ENCODE measurements at places on chromosomes 5 and 9. TPM values are rescaled to one million over a fixed set of nuclear protein-coding genes. Genes with fewer than 3 reads are reported as not detected.

The TMEM215 gene
- 0.12 TPM for total RNA-seq

The DMGDH gene
- total RNA-seq, result 4.7 TPM

The SPAAR gene
- 1.8 TPM for total RNA-seq

The UHRF2 gene
- total RNA-seq, result 56.3 TPM

The GABRP gene
- total RNA-seq, result not detected

The PLPPR1 gene
- 0.27 TPM for total RNA-seq

The PALM2AKAP2 gene
- 2.0 TPM for total RNA-seq

The TMEM252 gene
- 0.67 TPM for total RNA-seq

The ANKRD31 gene
- 0.27 TPM for total RNA-seq

The PRR16 gene
- total RNA-seq, result 3.2 TPM

The ZBED3 gene
- 3.2 TPM for total RNA-seq

The SLC2A6 gene
- total RNA-seq, result 11.8 TPM

The MTAP gene
- total RNA-seq, result 28.7 TPM

The RNF183 gene
- not detected for total RNA-seq

GRCh38 chr5:5854087-5854486 is 431.6 kb downstream of the ICE1 start:
- no peak for ATAC-seq

- ATAC-seq, result no peak
Measured at GRCh38 chr5:9621379-9621903, 8.7 kb downstream of the TAS2R1 start.

GRCh38 chr9:36099718-36100117 is 36.8 kb upstream of the GLIPR2 start:
- ATAC-seq, result no peak

- ATAC-seq, result no peak
Measured at GRCh38 chr5:116444373-116445295, 130.0 kb downstream of the SEMA6A start.

DNA sequence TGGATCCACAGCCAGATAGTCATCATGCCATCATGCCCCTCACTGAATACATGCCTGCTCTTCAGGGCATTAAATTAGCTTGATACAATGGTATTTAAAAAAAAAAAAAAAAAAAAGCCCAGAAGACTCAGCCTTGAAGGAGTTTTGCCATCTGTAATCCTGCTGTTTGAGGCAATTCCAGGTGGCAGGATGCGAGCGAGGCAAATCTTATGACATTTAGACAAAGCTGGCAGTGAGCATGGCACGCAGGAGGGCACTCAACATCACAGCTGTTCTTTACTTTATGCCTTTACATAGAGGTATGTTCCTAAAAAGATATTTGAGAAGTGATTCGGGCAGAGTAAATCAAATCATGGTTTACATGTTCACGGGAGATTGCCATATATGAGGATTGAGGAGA is 692.0 kb upstream of the DMAC1 start:
- no peak for ATAC-seq

- ATAC-seq, result no peak
Measured at GRCh38 chr5:18000744-18001143, 366.5 kb downstream of the TAF11L14 start.

DNA sequence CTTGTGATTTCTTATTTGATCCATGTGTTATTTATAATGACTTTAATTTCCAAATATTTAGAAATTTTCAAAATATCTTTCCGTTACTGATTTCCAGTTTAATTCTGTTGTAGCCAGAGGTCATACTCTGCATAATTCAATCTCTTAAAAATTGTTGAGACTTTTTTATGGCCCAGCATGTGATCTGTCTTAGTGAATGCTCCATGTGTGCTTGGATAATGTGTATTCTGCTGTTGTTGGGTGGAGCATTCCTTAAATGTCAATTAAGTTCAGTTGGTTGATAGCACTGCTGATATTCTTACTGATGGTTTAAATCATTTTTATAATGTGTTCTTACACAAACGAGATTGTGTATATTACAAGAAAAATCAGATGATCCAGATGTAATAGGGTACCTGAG is 180.8 kb downstream of the RGS3 start:
- ATAC-seq, result no peak

DNA sequence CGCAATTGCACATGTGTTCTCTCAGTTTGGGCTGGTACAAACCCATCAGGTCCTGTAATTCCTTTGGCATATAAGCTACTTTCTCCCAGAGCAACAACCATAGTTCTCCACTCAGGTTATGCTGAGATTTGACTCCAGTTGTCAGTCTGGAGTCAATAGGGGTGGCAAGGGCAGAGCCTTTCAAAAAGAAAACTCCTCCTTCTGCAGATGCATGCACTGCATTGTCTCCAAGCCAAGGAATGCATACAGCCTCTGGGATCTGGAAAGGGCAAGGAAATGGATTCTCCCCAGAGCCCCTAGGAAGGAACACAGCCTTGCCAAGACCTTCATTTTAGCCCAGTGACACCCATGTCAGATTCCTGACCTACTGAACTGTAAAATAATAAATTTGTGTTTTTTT is 31.0 kb upstream of the GZMA start:
- no peak for ATAC-seq

DNA sequence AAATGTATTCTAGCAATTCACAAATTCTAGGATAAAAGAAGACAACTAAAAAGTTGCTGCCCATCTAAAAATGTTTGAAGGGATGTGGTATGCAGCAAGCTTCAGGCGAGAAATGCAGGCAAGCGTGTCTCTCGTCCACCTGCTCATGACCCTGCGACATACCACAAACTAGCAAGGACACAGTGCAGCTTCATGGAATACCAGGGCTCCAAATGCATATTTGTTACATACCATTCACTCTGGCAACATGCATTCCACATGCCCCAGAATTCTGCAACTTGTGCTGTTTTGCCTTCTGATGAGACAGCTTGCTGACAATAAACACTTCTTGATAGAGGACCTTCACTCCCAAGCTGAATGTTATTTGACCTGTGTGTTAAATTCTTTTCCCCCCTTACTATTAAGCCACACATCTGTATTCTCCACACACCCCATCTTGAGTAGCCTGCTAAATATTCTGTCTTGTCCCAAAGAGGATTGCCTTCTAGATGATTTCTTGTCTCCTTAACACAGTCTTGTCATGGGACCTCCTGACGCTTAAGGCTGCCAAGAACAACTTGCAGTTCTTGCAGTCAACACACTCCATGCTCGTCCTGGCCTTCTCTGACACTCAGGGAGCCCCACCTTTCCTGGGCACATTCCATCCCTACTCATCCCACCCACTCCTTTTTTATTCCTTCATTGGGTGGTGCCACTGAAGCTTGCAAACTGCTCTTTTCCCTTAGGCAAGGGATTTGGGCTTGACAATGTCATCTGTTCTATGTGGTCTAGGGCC is 340.5 kb downstream of the PIK3R1 start:
- ATAC-seq, result no peak

DNA sequence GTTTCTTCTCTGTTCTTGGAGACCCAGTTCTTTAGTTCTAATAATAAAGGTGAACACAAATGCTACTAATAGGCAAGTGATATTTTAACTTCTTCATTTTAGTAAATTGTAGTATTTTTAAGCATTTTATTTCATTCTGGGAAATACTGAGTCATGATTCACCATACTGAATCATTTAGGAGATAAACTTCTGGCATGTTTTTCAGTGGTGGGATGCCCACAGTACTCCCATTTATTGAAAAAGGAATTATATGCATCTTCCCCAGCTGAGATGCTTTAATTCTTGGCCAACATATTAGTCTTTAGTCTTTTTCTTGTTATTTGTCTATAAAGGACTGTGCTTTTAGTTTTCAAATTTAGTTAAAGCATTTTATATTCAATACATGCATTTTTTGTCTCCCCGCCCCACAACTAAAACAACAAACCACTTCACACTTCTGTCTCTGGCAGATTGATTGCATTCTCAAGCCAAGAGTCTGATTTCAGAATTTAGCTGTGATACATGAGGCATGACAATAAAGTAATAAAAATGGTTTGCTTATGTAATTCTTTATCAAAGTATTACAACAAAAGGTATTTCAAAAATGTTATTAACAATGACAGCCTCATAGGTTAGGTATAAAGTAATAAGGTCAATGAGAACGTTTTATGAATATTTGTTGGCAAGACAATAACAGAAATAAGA is 125.2 kb upstream of the CDH18 start:
- no peak for ATAC-seq

DNA sequence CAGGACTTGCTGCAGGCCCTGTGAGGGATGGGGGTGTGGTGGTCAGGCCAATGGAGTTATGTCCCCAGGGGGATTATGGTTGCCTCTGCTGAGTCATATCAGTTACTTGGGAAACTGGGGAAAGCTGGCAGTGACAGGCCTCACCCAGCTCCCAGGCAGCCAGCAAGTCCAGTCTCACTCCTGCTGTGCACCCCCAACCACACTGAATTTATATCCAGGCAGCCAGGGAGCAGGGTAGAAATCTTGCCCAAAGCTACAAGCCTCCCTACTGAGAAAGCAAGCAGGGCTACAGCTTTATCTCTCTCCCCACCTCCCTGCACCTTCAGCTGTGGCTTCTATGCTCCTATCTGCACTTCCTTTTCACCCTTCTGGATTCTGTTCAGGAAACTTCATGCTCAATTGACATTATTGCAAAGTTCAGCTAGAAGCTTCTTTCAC is 2076.0 kb upstream of the CDH9 start:
- no peak for ATAC-seq

DNA sequence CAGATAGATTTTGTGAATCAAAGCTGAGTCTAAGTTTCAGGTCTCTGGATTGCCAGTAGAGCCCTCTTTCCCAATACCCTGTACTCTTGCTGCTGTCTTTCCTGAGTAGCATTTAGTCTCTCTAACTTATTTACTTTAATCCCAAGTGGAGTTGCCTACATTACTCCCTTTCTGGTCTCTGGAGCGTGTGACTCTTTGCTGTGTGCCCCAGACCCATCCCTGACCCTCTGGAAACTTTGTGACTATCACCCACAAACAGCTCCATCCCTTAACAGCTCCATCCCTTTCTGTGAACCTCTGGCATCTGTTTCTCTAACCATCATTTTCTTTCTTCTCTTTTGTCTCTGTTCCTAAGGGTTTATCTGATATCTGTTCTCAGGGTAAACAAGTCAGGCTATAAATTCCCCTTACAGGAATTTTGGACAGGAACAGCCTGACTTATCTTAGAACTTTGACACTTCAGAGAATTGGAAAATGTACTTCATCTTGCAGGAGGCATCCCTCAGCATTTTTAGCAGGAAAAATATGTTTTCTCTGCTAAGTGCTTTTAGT is 1167.1 kb upstream of the SEMA6A start:
- no peak for ATAC-seq

- no peak for ATAC-seq
Measured at GRCh38 chr9:83688921-83689320, 18.8 kb downstream of the UBQLN1 start.

GRCh38 chr5:62727861-62728260 is 149.2 kb downstream of the LRRC70 start:
- no peak for ATAC-seq

DNA sequence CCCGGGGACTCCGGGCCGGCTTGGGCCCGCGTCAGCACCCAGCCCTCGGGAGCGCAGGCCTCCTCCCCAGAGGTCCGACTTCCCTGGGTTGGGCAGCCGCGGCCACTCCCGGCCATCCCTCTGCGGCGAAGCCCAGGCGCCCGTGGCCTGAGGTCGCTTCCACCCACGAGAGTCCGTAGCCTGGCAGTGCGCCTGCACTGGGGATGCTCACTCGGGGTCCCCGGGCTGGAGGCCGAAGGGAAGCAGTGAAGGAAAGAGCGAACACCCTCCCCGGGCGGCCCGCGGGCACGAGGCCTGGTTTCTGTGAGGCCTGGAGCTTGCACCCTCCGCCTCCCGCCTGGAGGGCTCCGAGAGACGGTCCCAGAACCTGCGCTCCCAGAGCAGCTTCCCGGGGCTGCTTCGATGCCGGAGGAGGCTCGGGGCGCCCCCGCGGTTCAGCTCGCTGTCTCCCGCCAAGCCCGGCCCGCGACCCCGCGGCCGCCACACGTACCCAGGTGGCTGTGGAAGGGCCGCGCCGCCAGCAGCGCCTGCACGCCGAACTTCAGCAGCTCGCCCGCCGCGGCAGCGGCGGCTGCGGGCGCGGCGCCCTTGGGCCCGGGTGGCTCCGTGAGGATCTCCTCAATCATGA is 607 bp downstream of the BARX1 start:
- ATAC-seq, result peak; percentile 21

DNA sequence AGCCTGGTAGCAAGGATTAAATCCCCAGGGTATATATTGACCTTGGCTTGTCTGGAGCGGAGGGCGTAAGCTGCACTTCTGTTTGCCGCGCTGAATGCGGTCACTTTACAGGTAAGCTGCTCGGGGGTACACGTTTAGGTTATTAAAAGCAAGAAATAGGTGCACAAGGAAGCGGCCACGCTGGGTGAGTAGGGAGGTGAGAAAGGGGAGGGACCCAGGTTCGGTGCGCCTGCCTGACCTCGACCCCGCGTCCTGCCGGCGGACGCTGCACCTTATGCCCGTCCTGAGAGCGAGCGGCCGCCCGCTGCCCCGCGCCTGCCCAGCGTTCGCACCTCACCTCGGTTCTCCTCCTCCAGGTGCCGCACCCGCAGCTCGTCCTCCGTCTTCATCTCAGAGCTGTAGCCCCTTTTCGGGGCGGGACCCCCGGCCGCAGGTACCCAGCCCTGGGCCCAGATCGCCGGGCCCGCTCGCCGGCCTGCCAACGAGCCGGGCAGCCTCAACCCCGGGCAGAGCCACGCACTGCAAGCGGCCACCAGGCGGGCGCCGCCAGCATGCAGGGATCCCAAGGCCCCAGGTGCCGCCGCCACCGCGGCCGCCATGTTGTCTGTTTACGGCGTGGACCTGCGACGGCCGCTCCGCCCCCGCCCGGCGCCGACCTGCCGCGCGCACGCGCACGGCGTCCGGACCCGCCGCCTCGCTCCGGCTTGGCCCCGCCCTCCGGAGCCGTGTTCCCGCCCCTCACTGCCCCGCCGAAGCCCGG is at the start of gene AUH:
AUH (minus strand) TSS at position 628 of the 760 bp plus-strand sequence; CDS start at position 599, 29 bp downstream.
- ATAC-seq, result peak; percentile 98

- no peak for ATAC-seq
Measured at GRCh38 chr9:8431505-8431904, 631.9 kb upstream of the DMAC1 start.

- ATAC-seq, result no peak
Measured at GRCh38 chr5:107324071-107324470, 346.7 kb downstream of the EFNA5 start.

DNA sequence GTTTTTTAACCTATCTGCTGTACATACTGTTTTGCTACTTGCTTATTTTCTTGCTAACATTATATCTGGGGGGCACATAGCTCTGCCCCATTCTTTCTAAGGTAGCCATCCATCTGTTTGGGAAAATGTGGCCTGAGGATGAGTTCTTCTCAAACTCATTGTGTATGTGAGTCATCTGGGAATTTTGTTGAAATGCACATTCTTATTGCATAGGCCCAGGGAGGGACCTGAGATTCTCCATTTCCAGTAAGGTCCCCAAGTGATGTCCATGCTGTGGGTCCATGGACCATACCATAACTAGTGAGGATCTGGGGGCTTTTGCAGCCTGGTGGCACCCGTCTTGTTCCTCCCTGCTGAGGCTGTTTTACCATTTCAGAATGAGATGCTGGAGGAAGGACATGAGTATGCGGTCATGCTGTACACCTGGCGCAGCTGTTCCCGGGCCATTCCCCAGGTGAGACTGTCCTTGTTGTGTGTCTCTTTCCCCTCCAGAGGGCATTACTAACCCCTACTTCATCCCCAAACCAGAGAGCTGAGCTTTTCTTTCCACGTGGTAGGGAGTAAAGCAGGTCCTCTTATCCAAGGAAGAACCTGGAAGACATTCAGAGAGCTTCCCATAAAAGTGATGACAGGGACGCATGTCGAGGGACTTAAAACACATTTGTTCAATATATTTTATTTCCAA is 28.6 kb downstream of the CYFIP2 start:
- ATAC-seq, result no peak

All from gastroesophageal sphincter (tissue), 4 donors.